Activated CD4-positive, alpha-beta T cell treated with anti-CD3 and anti-CD28 coated beads, Interleukin-10, Interleukin-2, amounts not matched to agents 100 ng/mL and 50 ng/mL, durations not matched to agents 16 hours and 8 hours (primary cell): ENCODE measurements at places on chromosomes 12 and 14.
A peak's percentile ranks its signal among the peaks of the same experiment; 100 is the strongest.

GRCh38 chr12:121520586-121521086 lies 60.2 kb downstream of the KDM2B start:
- DNase-seq: no peak

GRCh38 chr12:80033448-80033847 lies 65.9 kb upstream of the OTOGL start:
- no peak for DNase-seq

- DNase-seq: peak; percentile 74
Observed at GRCh38 chr14:92846162-92846897, 52.2 kb downstream of the GOLGA5 start.

- DNase-seq: no peak
Observed at GRCh38 chr14:22384167-22384549, 204.9 kb downstream of the DAD1 start.

DNA sequence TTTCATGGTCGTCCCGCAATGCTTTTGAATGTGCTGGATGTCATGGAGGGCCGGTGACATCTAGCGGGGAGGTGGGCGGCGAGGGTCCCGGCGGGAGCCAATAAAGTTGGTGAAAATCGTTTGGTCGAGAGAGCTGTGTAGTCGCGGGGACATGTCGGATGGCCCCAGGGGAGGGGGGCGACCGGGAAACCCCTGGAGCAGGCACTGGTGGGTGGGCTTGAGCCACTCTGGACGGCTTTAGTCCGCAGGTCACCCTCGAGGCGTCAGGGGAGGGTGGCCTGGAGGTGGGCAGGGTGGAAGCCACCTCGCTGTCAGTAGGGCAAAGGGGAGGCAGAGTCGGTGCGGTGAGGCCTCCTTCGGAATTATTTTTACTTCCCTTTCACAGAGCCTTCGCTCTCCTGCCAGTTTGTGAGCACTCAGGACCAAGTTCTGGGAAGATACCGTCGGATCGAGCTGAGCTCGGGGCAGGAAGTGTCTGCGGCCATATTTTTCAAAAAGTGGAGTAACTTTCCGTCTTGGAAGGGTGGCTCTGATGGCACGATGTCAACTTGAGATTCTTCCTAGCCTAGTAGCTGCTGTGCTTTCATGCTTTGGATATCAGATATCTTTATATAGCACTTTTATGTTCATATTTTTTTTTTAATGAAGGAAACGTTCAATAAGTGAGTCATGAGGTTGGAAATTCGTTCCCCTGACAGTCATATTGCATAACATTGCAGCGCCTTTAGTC lies 28.2 kb downstream of the WBP11 start:
- DNase-seq: peak; percentile 37

- DNase-seq: peak; percentile 60
Observed at GRCh38 chr14:58072288-58073071, 79.5 kb downstream of the ARMH4 start.

GRCh38 chr14:75941030-75941429 lies 40.8 kb downstream of the TGFB3 start:
- no peak for DNase-seq

GRCh38 chr14:105899657-105900397 lies 373.4 kb downstream of the TMEM121 start:
- DNase-seq: no peak

- peak; percentile 34 for DNase-seq
Observed at GRCh38 chr14:88233915-88234314, 89.2 kb downstream of the KCNK10 start.

DNA sequence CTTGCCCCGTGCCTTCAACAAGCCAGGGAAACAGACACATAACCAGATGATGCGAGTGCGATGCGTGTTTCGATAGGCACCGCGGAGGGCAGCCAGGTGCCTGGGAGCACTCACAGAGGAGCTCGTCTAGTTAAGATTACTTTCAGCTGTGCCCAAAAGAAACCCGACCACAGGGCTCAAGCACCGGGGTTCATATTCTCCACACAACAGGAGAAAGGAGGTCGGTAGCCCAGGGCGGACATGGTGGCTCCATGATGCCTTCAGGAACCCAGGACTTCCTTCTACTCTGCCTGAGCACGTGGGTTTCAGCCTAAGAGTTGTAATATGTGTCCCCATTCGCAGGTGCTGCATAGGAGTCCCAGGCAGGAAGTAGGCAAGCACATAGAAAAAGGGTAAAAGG lies 53.7 kb upstream of the DDX11 start:
- DNase-seq: no peak

DNA sequence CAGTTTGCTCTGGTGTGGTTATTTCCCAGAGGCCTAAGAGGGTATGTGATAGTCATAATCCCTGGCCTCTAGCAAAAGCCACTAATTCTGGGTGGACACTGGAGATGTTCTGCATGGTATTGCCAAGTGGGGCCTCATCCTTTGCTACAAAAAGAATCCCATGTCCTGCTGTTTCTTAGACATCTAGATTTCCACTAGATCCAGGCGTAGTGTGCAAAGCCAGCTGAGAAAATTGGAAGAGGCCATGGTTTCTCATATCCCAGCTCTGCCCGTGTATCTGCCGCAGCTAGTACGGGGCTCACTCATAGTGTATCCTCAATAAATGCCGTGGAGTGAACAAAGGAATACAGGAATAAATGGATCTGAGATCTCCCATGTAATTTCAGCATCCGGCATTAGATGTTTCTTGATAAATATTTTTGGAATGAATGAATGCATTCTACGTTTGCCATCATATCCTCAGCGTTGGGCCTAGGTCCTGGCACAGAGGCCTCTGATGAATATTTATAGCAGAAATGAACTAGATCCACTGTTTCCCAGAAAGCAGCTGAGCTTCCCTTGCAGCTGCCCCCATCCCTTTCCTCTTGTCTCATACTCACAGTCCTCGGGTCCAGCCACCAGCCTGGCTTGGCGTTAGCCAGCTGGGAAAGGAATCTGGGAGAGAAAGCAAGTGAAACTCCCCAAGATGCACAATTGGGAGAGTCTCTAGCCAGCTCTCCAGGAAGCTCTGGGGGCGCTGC lies 76.3 kb upstream of the NOS1 start:
- DNase-seq: no peak

GRCh38 chr12:95151406-95151805 lies 65.9 kb downstream of the FGD6 start:
- DNase-seq: no peak

GRCh38 chr12:100956311-100956852 lies 161.8 kb downstream of the ANO4 start:
- no peak for DNase-seq

DNA sequence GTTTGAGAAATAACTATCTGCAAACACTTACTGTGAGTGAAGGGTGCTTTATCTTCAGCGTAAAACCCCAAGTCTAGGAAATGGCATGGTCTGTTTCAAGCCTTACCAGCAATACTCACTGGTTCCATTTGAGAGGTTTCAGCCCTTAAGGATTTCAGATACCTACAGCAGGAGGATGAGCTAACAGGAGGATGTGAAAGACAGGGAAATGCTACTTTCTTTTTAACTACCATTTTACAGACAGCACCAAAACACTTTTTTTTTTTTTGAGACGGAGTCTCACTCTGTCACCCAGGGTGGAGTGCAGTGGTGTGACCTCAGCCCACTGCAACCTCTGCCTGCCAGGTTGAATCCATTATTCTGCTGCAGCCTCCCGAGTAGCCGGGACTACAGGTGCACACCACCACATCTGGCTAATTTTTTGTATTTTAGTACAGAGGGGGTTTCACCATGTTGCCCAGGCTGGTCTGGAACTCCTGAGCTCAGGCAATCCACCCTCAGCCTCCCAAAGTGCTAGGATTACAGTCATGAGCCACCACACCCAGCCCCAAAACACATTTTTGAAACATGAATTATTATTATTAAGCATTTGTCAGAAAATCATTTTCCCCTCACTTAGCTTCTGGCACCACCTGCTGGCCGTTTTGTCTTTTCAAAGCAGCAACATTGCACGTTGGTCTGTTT lies 4.6 kb downstream of the MTRFR start:
- DNase-seq: peak; percentile 69

DNA sequence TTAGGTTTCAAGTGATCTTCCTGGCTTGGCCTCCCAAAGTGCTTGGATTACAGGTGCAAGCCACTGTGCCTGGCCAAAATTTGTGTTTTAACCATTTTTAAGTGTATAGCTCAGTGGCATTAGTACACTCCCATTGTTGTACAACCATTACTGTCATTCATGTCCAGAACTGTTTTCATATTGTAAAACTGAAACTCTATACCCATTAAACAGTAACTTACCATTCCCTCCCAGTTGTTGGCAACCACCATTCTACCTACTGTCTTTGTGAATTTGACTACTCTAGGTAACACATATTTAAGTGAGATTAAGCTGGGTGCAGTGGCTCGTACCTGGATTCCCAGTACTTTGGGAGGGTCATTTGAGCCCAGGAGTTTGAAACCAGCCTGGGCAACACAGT lies 67.3 kb upstream of the KCNH3 start:
- no peak for DNase-seq

GRCh38 chr12:50753232-50753769 lies 10.6 kb upstream of the ATF1 start:
- DNase-seq: no peak

- DNase-seq: no peak
Observed at GRCh38 chr12:8605057-8605456, 7.6 kb downstream of the AICDA start.

DNA sequence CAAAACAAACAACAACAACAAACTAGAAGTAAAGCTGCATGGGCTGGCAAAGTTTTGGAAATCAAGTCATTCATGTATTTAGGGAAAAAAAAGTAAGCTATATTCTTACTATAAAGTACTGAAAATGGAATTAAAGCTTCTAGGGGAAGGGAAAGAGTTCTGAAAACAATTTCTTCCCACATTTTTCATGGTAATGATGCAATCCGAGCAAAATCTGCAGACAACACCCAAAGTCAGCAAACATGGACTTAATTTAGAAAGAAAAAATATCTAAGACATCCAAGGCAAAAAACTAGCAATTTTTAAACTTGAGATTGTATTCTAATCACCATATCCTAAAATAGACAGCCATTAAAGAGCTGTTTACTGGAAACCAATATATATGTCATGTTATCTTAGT lies 86.3 kb downstream of the LRP6 start:
- no peak for DNase-seq

DNA sequence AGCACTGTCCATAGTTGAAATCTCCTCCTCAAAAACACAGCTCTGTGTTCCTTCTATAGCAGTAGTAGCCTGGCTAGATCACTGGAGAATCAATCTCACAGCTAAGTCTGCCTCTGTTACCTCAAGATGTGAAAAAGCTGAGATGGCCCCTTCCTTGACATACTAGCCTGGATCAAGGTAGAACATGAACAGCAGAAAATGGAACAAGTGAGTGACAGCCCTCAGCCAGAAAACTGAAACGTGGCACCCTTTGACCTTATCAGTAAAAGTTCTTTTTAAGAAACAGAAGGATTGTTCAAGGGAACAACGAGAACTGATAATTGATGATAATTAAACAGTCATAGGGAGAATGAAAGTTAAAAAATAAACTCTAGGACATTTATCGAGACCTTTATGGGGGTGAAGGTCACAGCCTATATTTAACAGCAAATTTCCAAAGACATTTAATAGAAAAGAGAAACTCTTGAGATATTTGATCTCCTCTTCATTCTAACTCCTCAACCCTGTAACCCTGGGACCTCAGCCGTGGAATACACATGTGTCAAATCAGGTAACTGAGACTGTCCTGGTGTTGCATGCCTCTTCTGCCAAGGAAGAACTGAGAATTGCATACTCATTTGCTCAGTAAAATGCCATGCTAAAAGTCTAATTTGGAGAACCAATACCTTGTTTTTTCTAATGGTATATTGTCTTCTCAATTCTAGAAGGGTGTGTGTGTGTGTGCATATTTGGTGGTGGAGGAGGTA lies 258.0 kb upstream of the ATP2B1 start:
- no peak for DNase-seq

DNA sequence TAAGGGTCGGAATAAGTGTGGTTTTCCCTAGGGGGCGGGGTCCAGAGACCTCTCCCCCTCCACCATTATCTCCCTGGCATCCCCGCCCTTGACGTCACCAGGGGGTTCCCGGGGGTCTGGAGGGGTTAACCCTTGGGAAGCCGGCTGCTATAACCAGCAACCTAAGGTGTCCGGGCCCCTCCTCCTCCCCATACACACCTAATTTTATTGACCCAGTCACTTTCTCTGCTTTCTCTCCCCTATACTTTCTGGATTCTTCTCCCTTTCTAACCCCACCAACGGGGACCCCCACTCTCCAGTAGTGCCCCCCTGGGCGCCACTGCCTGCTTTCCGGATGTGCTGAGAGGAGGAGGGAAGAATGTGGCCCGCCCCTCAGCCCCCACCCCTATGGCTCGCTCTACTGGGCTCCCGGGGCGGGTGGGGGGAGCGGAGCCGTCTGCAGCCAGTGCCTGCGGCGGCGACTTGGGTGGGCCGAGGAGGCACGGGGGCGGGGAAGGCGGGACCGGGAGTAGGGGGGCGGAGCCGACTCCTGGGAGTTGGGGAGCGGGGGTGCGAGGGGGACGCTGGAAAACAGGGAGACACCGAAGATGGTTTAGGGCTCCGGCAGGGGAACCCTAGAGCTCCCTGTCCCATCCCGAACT lies 1.8 kb downstream of the GLI1 start:
- peak; percentile 27 for DNase-seq

GRCh38 chr12:5581616-5582015 lies 149.7 kb downstream of the NTF3 start:
- no peak for DNase-seq

DNA sequence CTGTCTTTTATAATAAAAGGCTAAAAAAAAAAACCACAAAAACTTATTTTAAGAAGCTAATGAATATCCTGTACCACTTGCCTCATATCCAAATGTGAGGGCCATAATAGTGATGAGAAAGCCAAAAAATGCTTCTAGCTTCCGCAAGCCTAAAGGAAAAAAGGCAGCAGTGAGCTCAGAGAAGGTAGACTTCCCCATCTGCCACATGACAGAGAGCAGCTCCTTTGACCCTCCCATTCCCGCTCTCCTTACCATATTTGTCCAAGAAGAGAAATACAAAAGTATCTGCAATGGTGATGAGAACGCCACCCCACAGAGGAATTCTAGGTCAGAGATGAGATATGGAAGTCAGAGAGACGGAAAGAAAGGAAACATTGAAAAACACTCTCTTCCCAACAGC lies 27.1 kb downstream of the SLC11A2 start:
- no peak for DNase-seq

- DNase-seq: no peak
Observed at GRCh38 chr14:69964841-69965240, 85.6 kb downstream of the SMOC1 start.

- DNase-seq: no peak
Observed at GRCh38 chr12:108857158-108857407, 300 bp downstream of the SSH1 start.
